ENCODE measurements at places on chromosomes 2 and 18. TPM values are rescaled to one million over a fixed set of nuclear protein-coding genes. Genes with fewer than 3 reads are reported as not detected.

DNA sequence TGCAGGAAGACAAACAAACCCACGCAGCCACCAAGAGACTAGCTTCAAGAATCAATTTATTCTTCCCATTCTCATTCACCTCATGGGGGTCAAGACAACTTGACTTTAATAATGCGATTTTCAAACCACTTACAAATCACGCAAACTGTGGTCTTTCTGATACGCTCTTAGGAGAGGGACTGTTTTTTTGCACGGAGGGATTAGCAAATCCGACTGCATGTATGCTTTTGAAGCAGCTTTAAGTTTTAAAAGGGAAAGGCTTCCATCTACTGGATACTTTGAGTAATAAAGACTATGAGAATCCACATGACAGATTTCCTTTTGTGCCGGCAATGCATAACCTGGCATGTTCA, 322.9 kb upstream of the KCNJ3 start:
- DNase-seq: peak; percentile 54
- H3K36me3 ChIP-seq: no peaks in the 10 kb centered on the region
- H3K27me3 ChIP-seq: 0 out of 3 replicates have a peak, but pooled peaks cover 3% of the 10 kb centered on the region
- H3K27ac ChIP-seq: no peak overlapping the region

DNA sequence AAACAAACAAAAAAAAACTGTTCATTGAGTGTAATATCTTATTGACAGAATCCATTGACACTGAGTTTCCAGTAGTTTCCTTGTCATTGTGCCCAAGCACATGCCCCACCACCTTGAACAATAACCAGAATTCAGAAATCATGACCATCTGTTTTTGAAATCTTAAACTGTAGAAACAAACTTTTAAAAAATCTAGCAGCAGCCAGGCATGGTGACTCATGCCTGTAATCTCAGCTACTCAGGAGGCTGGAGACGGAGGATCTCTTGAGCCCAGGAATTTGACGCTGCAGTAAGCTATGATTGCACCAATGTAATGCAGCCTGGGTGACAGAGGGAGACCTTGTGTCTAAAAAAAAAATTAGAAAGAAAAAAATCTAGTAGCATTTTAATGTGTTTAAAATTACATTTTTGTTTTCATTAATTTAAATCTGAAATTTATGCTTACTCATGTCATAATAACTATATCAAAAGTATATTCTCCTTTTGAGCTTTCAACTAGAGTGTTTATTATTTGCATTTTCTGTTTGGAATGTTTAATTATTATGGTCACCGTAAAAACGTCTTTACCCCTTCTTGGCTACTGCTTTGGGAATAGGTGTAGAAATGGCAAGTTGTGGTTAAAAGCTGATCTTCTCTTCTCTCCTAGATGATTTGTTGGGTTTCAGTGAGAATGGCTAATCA, 25.2 kb upstream of the STON1 start:
- peaks cover 17% of the 10 kb centered on the region for H3K4me1 ChIP-seq
- H3K4me3 ChIP-seq: no peak overlapping the region
- DNase-seq: no peak
- H3K27ac ChIP-seq: no peak overlapping the region
- peaks cover 11% of the 10 kb centered on the region for H3K36me3 ChIP-seq
- H3K27me3 ChIP-seq: no peaks in the 10 kb centered on the region

The RAPGEF4 gene
- total RNA-seq: 0.91 TPM

The FAM237A gene
- total RNA-seq: not detected

DNA sequence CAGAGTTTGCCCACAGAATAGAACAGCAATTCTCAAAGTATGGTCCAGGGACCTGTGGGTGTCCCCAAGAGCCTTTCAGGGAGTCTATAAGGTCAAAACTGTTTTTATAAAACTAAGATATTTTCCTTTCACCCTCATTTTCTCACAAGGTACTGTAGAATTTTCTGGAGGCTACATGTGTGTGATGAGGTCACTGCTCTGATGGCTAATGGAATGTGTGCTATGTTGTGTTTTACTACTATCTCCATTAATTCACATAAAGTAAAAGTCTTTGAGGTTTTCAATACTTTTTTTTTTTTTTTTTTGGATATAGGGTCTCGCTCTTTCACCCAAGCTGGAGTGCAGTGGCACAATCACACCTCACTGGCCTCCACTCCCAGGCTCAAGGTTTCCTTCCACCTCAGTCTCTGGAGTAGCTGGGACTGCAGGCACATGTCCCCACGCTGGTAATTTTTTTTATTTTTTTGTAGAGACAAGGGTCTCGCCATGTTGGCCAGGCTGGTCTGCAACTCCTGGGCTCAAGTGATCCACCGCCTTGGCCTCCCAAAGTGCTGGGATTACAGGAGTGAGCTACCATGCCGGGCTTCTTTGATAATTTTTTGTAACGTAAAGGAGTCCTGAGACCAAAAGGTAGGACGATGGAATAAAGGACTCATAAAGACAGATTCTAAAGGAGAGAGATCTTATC, 1.8 kb downstream of the TRABD2A start:
- DNase-seq: no peak
- H3K27ac ChIP-seq: no peak overlapping the region
- no peaks in the 10 kb centered on the region for H3K36me3 ChIP-seq
- H3K4me1 ChIP-seq: peaks cover 40% of the 10 kb centered on the region

DNA sequence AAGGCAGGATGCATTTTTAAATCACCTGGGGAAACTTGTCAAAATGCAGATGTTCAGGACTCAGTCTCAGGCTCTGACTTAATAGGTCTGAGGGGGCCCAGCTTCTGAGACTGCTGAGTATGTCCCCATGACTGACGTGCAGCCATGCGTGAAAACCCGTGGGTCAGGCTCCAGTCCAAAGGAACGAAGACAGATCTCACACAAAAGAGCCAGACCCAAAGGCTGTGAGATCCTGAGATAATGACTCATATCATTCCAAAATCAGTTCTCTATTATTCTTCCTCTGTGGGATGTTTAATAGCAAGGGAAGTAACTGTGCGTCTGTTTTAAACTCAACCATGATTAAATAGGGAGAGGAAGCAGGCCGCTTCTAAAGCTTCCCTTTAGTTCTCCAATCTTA, 107.4 kb upstream of the ACAA2 start:
- H3K4me1 ChIP-seq: peaks cover 16% of the 10 kb centered on the region
- H3K36me3 ChIP-seq: peaks cover 11% of the 10 kb centered on the region
- no peak overlapping the region for H3K27ac ChIP-seq
- no peak overlapping the region for H3K4me3 ChIP-seq
- no peaks in the 10 kb centered on the region for H3K27me3 ChIP-seq

- no peak overlapping the region for H3K4me3 ChIP-seq
- peak; percentile 94 for DNase-seq
- H3K36me3 ChIP-seq: no peaks in the 10 kb centered on the region
- H3K27ac ChIP-seq: no peak overlapping the region
These were observed 163.8 kb upstream of the MYCN start for GRCh38 chr2:15776629-15776919.
